ENCODE measurements at places on chromosomes 2 and 18. TPM values are rescaled to one million over a fixed set of nuclear protein-coding genes. Genes with fewer than 3 reads are reported as not detected.

DNA sequence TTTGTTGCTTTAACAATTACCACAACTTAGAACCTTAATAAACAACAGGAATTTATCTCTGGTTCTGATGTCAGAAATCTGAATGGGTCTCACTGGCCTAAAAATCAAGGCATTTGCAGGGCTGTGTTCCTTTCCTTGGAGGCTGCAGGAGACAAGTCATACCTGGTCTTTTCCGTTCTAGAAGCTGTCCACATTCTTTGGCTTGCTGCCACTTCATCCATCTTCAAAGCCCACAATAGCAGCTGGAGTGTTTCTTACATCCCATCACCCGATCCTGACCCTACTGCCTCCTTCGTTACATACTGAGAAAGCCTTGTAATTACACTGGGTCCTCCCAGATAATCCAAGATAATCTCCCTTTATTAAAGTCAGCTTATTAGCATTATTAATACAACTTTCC is 18.1 kb downstream of the NETO1 start:
- DNase-seq = no peak

The ADAM23 gene
- total RNA-seq = 1.2 TPM

The RAB27B gene
- total RNA-seq = not detected

The G6PC2 gene
- total RNA-seq = not detected

GRCh38 chr2:107020392-107020791 is 134.4 kb upstream of the ST6GAL2 start:
- DNase-seq = no peak

The ERICH2 gene
- not detected for total RNA-seq

- DNase-seq = no peak
Measured at GRCh38 chr2:234145511-234145910, 95.0 kb downstream of the SPP2 start.

The CKAP2L gene
- 19.9 TPM for total RNA-seq

DNA sequence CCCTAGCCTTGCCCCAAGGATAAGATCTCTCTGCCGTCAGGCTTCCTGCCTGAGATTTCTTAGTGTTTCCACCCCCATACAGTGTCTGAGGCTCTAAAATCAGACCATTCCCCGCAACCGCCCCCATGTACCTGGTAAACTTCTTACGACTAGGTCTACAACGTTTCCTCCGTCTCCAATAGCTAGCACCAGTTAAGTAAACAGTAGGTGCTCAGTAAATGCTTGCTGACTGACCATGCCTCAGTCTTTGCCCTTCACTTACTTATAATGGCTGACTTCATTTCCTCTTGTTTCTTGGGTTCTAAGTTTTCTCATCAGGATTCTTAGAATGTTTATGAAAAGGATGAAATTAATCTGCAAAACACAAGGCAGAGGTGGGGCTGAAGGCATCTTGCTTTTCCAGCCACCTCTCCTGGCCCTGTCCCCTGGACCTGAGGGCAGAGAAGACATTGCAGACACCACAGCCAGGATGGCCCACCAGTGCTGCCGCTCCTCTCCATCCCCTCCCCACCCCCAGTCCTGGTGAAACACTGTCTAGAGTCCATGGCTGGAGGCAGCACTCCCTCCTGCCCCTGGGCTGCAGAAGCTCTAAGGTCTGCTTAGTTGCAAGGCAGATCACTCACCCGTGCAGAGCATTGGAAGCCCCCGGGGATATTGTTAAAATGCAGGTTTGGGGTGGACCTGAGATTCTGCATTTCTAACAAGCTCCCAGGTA is 16.9 kb downstream of the TMEM37 start:
- no peak for DNase-seq

The TMEM37 gene
- 0.56 TPM for total RNA-seq

- DNase-seq = no peak
Measured at GRCh38 chr2:24182507-24182906, 7.7 kb downstream of the FAM228A start.

- peak; percentile 17 for DNase-seq
Measured at GRCh38 chr18:78431606-78432005, 548.0 kb upstream of the SALL3 start.

The IL1B gene
- total RNA-seq = 15.8 TPM

GRCh38 chr2:187912950-187913349 is 358.7 kb upstream of the TFPI start:
- no peak for DNase-seq

The CYRIA gene
- 1.3 TPM for total RNA-seq

- no peak for DNase-seq
Measured at GRCh38 chr2:58976375-58977071, 735.4 kb upstream of the FANCL start.

DNA sequence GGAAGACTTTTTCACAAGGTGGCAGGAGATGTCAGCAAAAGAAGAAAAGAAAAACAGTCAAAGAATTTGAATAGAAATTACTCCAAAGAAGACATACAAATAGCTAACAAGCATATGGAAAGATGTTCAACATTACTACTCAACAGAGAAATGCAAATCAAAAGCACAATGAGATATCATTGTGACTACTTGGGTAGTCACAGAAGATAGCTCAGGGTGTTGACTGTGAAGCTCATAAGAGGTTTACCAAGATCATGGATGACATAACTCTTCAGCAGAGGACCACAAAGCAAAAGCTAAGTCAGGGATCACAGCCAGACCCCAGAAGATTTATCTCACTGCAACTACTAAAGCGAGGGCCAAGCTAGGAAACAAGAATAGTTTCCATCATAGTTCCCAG is 53.0 kb upstream of the TANK start:
- DNase-seq = no peak

DNA sequence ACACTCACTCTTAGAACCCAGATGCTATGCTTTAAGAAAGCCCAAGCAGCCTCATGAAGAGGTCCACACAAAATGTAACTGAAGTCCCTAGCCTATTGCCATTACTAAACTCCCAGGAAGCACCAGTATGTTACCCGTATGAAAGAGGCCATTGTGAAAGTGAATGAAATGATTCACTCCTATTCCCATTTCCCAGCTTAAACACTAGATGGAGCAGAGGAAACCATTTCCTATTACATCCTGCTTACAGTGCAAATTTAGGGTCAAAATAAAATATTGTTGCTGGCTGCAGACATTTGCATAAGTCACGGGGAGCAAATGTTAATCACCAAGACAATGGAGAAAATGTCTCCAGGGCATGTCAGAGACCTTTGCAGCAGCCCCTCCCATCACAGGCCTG is 989.7 kb upstream of the CRIM1 start:
- no peak for DNase-seq

DNA sequence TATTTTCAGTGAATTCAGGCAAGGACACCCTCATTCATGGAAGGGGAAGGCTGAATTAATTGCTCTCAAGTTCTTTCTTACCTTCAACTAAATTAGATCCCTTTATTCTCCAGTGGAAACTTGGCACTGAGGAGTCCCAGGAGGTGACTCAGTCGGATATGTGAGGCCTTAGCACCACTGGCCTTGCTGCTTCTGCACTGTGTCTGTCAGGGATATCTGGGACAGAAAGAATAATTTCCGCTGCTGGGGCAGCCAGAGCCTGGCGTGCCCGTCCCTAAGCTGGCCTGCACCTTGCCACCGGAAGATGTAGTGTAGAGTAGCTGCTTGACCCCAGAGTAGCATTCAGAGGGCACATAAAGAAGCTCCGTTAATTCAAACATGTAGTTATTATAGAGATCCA is 53.4 kb downstream of the LIMS1 start:
- peak; percentile 64 for DNase-seq

The SKA1 gene
- total RNA-seq = 42.0 TPM

GRCh38 chr2:216424274-216424673 is 12.0 kb downstream of the SMARCAL1 start:
- peak; percentile 68 for DNase-seq

The ZAP70 gene
- not detected for total RNA-seq

GRCh38 chr2:217512259-217512658 is 490.5 kb downstream of the TNS1 start:
- DNase-seq = no peak

The NPPC gene
- not detected for total RNA-seq

The BCL11A gene
- total RNA-seq = not detected

All from MG63 (cell line).